ENCODE measurements at places on chromosomes 13 and 19.

DNA sequence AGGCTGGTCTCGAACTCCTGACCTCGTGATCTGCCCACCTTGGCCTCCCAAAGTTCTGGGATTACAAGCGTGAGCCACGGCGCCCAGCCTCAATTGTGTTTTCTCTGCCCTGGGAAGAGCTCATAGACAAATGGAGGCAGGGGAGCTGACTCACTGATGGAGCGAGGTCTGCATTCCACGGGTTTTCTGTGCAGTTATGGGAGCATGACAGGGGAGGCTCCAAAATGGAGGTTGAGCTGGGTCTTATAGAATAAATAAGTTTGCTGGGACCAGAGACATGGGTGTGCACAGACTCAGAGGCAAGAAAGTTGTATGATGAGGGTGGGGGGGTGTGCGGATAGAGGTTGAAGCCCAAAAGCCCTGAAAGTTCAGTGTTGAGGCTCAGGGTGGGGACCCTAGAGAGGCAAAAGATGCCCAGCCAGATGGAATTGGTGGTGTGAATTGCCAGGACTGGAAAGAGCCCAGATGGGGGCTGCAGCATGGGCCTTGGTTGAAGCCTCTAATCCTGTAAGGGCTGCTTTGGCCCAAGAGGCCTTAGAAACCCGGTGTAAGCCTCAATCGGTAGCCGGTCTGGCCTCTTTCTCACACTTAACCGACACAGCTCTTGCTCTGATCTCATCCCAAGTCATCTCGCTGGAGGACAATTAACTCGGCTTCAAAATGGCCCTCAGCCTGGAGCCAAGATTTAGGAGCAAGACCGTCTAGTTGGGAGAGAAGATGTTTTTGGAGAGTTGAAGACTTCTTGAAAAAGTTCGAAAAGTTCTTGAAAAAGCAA lies 1.9 kb downstream of the TPM4 start:
- no peak for DNase-seq

DNA sequence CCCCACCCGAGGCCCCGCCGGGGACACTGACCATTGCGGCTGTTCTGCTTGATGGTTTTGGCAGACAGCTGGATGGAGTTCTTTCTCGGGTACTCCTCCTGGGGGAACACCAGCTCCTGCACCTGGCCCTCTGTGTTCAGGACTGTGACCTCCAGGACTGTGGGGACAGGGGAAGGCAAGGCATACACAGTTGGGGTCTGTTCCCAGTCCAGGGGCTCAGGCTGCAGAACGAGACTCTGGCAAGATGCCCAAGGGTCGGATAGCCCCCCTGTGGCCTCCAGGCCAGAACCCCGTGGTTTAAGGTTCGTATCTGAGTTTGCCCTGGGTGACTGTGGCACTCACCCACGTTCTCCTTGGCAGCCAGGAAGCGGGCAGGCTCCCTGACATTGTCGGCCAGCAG lies 22.7 kb upstream of the ASF1B start:
- no peak for DNase-seq

DNA sequence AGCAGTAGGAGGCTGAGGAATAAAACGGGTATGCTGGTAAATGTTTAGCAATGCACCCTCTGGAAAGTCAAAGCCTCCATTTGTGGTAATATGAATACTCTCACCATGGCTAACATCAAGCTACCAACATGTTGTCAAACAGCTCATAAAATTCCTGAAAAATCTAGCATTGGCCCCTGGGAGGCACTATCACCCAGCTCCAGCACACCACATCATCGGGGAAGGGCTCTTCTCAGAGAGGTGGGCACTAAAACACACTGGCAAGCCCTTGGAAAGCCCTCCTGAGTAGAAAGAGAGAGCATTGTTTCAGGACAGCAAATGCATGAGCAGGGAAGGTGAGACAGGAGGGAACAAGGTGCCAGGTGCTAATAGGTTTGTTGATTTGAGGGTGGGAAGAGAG lies 53.9 kb upstream of the FLT1 start:
- no peak for DNase-seq

DNA sequence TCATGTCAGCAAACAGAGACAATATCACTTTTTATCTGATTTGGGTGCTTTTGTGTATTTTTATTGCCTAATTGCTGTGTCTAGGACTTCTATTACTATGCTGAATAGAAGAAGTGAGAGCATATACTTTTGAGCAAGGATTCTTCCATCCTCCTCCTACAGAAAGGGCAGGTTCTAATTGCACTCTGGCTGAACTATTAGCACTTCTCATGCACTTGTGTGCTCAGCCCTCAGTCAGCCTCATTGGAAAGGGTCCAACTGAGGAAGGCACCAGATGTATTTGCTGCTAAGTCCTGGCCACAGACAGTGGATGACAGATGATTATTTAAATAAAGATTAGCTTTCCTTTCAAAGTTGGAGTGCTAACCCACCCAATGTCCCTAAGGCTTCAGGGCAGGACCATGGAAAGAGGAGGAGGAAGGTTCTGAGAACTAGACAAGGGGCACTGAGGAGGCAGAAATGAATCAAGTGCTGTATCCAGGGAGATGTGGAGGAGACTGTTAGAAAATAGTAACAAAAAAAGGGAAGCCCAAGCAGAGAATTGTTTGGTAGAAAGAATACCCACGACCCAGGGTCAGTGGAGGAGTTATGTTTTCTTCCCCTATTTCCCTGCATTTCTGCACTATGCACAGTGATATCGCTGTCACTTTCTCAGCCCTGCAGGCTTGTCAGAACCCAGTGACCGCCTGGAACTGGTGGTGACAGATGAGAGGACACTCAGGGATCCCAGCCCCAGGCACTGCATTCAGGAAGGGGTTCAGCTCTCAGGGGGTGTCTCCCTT lies 8.0 kb downstream of the LILRB4 start:
- DNase-seq: no peak

DNA sequence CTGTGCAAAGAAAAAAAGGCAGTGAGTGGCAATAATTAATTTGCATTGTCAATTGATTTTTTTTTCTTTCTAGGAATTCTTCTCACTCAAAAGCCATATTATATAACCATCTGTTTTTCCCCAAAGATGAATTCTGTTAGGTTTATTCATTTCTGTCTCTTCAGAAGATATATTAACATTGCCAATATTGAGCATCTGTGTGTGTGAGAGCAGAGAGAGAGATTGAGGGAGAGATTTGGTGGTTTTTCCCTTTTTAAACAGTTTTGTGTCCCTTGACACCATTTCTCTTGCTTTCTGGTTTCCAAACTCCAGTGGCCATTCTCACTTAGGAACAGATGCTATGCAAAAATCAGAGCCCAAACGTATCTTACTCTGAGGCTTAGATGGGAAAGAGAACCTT lies 112.5 kb downstream of the LACC1 start:
- no peak for DNase-seq

DNA sequence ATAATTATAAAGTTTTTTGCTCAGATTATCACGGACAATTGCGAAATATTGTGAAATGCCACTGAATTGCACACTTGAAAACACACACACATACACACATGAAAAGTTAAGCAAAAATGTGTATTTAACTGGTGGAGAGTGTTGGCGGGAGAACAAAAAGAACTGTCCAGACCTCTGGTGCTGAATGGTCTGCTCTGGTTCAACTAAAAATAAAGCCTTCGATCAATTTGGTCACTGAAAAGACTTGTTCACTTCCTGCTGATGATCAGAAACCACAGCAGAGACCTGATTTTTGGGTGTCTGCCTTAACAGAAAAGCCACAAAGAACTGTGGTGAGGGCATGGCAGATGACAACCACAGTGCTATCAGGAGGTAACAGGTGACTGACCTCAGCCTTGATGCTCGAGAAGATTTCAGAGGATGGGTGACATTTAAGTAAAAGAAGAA lies 4.0 kb upstream of the IGFL1 start:
- DNase-seq: no peak

- no peak for DNase-seq
These were observed 145.6 kb upstream of the GJB6 start for GRCh38 chr13:20377720-20378119.

GRCh38 chr13:21735701-21736401 lies 65.0 kb downstream of the FGF9 start:
- DNase-seq: no peak
